ENCODE measurements at places on chromosomes 11 and 22.

DNA sequence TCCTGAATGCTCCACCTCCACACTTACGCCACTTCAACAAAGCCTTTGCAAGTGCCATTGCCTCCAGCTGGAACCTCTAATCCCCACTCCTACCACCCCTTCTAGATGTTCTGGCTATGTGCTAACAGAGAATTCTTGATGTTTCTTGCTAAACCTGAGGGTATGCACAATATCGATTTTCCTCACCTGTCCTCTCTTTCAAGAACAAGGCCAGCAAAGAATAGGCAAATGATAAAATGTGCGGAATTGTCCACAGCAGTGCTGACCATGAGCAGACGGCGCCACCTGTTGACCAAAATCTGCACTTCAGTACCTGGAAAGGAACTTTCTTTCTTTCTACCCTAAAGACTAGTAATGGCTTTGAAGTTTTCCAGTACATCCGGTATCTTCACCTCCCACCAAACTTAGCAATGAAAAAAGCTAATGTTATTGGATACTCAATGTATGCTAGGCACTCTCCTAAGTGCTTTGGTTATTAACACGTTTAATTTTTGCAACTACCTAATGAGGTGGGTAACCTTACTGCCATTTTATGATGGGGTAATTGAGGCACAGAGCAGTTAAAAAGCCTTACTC lies 3.4 kb downstream of the TIMM10 start:
- peak; percentile 70 for DNase-seq

GRCh38 chr11:87753143-87753542 lies 422.1 kb downstream of the RAB38 start:
- no peak for DNase-seq

DNA sequence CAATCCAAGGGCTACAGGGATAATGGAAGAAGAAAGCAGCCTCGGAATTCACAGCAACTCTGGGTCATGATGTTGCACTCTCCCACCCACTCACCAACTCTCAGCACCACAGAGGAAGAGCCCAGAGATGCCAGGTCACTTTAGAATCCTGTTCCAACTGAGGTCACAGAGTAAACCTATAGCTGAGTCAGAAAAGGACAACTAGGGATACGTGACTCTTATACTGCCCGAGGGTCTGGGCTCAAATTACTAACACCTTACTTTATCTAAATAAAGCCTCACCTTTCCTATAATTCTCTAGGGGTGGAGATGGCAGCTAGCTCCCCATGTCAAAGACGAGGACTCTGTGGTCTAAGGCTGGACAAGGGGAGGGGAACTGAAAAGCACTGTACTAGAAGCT lies 24.6 kb downstream of the IL18BP start:
- DNase-seq = no peak

DNA sequence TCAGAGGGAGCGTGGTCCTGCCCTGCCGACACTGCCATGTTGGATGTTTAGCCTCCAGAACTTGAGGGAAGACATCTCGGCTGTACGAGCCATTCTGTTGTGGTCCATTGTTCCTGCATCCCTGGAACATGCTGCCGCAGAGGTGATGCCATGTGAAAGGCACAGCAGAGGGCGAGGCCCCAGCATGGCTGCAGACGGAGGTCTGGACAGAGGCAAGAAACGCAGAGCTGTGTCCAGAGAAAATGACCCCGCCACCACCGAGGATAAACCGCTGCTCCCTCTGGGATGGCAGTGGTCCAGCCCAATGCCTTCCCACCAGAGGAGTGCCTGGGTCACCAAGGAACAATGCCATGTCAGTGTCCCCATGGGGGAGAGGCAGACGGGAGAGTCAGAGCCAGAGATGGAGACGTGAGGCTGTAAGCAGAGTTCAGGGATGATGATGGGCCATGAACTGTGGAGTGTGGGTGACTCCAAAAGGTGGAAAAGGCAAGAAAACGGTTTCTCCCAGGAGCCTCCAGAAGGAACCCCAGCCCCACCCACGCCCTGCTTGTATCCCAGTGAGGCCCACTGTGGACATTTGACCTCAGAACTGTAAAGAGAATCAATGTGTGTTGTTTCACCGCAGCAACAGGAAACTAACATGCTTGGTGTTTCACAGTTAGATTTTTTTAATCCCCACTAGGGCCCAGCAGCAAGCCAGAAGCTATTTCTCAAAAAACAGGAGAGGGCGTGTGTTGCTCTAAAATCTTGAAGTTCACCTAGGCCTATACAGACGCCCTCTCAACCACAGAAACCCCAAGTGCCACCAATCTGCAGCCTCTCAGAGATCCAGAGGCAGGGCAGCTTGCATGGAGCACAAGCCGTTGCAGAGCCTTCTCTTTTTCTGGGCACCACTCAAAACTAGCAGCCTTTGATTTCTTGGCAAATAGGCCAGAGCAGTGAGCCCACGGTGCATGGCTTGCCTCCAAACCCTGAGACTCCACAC lies 1422.9 kb downstream of the TBC1D22A start:
- no peak for DNase-seq

GRCh38 chr11:11965656-11966353 lies 42.6 kb downstream of the DKK3 start:
- DNase-seq = no peak

DNA sequence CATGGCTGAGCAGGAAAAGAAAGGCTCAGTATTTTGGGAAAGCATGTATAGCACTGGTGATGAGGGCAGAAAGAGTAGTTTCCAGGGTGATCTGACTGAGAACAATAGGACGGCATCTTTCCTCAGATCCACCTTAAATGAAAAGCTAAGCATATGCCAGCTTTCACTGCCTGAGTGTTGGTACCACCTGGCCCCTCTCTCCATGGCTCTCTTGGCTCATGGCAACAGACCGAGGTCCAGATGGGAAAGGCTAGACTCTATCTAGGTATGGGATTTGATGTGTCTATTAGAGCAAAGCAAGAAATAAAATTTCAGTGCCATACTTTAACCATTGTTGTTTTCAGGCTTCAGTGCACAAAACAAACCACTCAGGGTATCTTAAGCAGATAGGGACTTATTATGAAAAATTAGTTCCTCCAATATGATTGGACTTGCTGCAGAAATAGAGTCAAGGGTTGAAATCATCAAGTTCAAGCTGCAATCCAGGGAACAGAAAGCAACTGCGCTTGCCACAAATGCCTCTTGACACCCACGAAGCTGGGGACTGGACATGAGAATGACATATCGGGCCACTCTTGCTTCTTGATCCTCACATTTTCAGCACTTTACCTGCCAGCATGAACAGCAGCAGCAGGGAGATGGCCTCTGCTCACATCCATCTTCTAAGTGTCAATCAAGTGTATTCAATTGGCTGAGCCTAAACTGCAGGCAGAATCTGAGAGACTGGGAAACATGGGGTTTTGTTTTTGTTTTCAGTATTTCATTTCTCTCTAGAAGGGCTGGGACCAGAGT lies 64.0 kb upstream of the SNX19 start:
- DNase-seq = no peak

Measured in stimulated activated CD4-positive, alpha-beta T cell treated with anti-CD3 and anti-CD28 coated beads, Interleukin-12 subunit alpha, Interleukin-12 subunit beta, amount 100 ng/mL, for 24 hours (primary cell).